ENCODE measurements at places on chromosomes 5 and 9.
A peak's percentile ranks its signal among the peaks of the same experiment; 100 is the strongest.

GRCh38 chr9:136654820-136655535, 7.7 kb upstream of the EGFL7 start:
- no peak for DNase-seq

DNA sequence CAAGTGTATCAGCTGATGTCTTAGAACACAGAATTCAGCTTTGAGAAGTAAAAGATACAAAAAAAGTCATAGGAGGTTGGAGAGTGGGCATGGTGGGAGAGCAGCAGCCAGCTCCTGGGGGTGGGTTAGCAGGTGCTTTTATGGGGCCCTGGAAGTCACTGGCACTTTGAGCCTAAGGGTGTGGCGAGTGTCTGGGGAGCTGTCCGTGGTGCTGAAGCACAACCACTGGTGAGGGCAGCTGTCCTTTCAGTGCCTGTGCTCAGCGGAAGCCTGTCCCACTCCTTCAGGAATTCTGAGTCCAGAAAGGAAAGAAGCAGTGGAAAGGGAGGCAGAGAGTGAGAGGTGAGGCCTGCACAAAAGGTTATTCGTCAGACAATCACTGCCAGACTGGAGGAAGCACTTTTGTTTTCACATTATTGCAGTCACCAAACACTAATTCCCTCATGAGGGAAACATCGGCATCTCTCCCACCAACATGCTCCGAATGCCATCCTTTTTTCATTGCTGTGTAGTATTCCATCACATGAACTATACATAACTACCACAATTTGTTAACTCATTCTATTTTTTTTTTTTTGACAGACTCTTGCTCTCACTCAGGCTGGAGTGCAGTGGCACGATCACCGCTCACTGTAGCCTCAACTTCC, 59.4 kb upstream of the RAPGEF1 start:
- DNase-seq, result peak; percentile 26

GRCh38 chr9:3751125-3751758, 225.4 kb upstream of the RFX3 start:
- DNase-seq, result no peak

DNA sequence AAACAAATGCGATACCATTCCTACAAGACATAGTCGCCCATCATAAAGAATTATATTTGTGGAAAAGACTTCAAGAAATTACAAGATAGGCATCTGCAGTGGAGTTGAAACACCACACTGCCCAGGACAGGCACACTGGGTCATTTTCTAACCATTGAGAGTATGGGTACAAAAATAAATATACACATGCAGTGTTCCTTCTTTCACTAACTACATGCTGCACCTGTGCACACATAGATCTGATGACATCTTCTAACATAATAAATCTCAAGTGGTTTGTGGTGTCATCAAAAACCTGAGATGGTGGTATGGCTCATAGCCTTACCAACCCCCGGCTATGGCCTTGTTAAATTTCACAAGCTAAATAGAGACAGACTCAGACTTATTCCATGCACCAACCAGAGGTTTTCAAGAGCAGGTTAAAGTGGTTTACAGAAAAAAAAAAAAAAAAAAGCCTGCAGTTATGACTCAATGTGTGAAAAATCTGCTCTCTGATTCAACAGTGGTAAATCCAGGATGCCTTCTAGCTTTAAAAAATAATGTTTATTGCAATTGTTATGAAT, 12.4 kb upstream of the NFIB start:
- no peak for DNase-seq

GRCh38 chr9:116654059-116654355, 33.1 kb upstream of the TRIM32 start:
- DNase-seq, result no peak

- DNase-seq, result no peak
Observed at GRCh38 chr9:70485273-70485858, 70.9 kb upstream of the KLF9 start.

GRCh38 chr9:93059715-93060578, 1.4 kb downstream of the SUSD3 start:
- no peak for DNase-seq

GRCh38 chr5:173984218-173984617, 4.8 kb upstream of the C5orf47 start:
- DNase-seq, result no peak

- DNase-seq, result no peak
Observed at GRCh38 chr5:80220245-80220897, 35.5 kb downstream of the SERINC5 start.

GRCh38 chr5:139806111-139806510, 10.5 kb downstream of the PSD2 start:
- DNase-seq, result no peak

DNA sequence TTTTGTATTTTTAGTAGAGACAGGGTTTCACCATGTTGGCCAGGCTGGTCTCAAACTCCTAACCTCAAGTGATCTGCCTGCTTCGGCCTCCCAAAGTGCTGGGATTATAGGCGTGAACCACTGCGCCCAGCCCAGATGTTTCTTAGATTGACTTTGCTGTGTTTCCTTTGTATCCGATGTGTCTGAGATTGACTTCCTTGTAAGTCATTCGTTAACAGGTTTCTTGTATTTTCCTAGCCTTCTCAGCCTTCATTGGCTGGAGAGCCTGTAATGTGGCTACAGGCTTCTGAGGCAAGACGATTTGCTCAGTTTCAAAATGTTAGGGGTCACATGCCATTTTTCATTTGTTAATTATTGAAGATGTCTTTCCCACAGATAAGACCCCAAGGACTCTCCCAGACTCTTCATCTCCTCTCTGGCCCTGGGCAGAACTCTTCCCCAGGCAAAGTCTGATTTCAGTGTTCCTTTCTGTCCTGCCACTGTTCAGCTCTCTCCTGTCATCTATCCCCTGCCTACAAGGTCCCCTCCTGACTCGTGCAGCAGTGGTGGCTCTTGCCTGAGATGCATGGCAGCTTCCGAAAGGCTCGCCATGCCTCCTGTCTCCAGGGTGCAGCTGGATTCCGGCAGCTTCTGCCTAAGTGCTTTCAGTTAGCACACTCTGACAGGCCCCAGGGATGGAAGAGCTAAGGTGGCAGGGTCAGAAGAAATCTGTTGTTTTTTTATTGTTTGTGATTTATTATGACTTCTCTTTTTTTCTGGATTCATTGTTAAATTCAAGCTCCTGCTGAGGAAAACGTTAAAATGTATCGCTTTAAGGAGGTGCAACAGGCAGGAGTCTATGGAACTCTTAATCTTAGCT, 206.4 kb downstream of the AOPEP start:
- no peak for DNase-seq

DNA sequence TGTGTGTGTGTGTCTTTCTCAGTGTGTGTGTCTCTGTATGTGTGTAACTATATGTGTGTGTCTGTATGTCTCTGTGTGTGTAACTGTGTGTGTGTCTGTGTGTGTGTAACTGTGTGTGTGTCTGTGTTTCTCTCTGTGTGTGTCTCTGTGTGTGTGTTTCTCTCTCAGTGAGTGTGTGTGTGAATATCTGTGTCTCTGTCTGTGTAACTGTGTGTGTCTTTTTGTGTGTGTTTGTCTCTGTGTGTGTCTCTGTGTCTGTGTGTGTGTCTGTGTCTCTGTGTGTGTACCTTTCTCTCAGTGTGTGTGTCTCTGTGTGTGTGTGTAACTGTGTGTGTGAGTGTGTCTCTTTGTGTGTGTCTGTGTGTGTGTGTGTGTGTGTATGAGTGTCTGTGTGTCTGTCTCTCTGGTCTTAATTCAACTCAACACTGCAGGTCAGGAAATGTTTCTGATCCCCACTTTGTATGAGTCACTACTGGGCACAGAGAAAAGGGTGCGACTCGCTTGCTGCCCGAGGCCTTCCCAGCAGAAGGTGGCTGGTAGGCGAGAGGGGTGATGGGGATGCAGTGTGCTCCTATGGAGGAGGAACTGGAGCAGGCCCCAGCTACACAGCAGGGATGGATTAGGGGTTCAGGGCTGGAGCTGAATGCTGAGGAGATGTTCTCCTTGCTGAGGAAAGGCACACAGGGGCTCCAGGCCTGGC, 52.1 kb downstream of the NSG2 start:
- no peak for DNase-seq

- DNase-seq, result no peak
Observed at GRCh38 chr5:178201221-178201926, 3.0 kb upstream of the HNRNPAB start.

DNA sequence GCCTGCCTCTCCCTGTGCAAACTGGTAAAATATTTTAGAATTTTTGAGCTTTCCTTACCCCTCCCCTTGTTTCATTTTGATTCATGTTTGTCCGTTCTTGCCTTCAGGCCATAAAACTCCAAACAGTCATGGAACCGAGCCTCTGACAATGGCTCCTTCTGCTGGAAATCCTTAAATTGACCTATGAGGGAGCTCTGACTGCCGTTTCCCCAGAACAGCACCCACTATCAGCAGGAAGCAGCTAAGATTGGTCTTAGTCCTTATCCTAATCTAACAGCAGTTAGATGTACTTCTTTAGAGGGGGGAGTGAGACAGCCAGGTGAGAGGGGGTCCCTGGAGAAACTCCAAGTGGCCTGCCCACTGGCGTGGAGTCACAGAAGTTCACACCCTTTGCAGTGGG, 106.7 kb downstream of the FAM174A start:
- no peak for DNase-seq

DNA sequence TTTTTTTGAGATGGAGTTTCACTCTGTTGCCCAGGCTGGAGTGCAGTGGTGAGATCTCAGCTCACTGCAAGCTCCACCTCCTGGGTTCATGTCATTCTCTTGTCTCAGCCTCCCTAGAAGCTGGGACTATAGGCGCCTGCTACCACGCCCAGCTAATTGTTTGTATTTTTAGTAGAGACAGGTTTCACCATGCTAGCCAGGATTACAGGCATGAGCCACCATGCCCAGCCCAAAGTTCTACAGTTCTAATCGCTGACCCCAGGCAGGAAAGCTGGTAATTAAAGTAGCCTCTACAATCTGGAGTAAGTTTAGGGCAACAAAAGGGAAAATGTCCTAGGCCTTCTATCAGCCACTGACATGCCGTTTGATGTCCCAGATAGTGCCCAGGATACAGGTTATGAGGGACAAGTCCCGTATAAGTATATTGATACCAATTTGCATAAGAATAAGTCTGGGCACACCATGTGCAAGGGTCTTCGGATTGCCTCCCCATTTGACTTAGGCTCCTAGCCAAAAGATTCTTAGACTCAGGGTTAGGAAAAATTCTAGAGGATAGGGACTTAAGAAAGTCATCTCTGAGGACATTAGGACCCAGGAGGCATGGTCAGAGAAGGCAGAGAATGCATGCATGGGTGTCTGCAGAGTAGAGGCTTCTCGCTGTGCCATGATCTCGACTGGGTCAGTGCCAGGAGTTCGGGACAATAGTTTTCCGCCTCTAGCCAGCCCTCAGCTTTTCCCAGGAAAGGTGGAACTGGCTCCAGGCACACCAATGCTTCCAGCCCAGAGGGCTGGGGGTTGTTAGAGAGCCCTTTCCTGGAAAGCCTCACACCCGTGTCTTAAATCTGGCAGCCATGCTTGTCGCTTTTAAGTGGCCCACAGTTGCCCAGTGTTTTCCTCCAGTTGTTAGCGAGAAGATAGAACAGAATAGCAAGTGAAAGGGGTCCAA, 1111.1 kb downstream of the TAF11L14 start:
- DNase-seq, result no peak

DNA sequence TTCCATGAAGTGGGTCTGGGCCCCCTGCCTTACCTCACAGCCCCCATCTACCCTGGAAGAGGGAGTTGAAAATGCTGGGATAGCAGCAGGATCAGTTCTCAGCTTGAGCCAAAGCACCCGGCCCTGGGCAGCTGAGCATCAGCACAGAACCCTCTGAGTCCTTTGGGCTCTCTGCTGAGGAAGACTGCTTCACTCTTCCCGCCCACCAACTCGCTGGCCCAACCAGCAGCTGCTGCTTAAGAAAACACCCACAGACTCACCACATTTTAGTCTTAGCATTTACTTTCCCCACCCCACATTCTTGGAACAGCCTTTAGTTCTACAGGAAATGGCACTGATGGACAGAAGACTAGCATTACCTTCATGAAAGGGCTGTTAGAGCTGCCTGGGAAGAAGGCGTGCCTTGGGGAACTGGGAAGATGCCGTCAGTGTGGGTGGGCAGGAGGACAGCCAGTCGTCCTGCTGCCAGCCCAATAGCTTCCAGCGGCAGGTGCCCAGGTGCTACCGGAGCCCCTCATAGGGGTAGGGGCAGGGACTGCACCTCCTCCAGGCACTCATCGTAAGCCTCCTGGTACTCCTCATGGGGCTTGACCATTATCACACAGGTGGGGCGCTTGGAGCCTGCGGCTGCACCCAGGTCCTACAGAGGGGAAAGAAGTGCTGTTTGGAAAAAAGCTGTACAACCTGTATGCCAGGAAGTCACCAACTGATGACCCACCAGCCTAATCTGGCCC, 4.3 kb downstream of the NHP2 start:
- no peak for DNase-seq

- no peak for DNase-seq
Observed at GRCh38 chr9:134716067-134716466, 74.5 kb downstream of the COL5A1 start.

- no peak for DNase-seq
Observed at GRCh38 chr5:169431386-169431785, 130.4 kb upstream of the SLIT3 start.

GRCh38 chr9:18185196-18185595, 288.8 kb upstream of the ADAMTSL1 start:
- no peak for DNase-seq

GRCh38 chr5:177478711-177479646, 5.5 kb upstream of the DBN1 start:
- DNase-seq, result no peak

DNA sequence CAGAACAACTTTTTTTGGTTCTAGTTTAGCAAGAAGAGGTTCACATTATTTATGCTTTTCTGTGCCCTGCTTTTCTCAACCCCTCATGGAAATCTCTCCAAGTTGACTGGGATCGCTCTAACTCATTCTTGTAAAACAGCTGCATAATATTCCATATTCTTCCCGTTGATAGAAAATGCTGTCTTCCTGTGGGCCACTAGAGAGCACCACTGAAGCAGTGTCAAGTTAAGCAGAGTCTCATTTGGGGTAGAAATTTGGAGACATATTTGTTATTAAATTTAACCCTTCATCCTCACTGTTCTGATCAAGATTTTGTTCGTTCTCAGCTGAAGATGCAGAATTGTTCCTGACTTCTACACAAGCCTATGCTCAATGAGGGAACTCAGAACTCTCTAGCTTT, 140.1 kb downstream of the CEMIP2 start:
- no peak for DNase-seq

DNA sequence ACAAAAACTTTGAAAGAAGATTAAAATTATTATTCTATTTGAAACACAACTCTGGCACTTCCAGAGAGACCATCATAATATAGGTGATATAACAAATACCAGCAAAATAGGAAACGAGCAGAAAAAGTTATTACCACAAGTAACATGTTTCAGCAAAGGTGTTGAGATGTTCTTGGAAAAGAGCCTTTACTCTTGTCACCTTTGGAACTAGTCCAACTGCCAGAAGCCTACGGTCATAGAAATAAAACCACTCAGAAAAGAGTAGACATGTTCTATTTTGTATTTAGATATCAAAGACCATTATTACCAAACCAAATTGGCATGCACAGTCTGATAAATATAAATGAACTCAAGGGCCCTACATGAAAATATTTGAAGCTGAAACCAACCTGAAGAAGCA, 145.0 kb upstream of the DMAC1 start:
- no peak for DNase-seq

Data from stimulated activated CD8-positive, alpha-beta memory T cell treated with anti-CD3 and anti-CD28 coated beads, Interleukin-4, amount 100 ng/mL, for 4 hours (primary cell).